ENCODE measurements at places on chromosomes 11 and 22.

DNA sequence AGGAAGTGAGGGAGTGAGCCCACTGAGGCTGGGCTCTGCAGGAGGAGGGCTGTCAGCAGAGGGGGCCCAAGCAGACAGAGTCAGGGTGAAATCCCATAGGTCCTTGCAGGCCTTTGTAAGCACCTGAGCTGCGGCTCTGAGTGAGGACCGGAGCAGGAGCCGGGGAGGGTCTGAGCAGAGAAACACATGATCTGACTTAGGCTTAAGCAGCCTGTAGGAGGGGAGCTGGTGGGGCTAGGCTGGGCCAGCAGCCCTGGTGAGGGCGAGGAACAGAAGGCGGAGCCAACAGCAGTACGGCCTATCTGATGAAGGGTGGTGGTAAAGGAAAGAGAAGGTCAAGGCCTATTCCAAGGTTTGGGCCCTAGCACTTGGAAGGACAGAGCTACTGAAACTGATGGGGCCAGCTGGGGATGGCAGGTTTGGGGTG is 26.9 kb upstream of the CBX7 start:
- no peak for DNase-seq

DNA sequence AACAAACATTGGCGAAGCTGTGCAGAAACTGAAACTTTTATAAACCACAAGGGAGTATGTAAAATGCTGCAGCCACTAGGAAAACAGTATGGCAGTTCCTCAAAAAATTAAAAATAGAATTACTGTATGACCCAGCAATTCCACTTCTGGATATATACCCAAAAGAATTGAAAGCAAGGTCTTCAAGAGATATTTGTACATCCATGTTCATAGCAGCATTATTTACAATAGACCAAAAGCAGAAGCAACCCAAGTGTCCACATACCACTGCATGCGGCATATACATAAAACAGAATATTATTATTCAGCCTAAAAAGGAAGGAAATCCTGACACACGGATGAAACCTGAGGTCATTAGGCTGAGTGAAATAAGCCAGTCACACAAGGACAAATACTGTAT is 85.8 kb downstream of the RELT start:
- peak; percentile 77 for DNase-seq

GRCh38 chr11:3684129-3684818 is 13.1 kb upstream of the CHRNA10 start:
- no peak for DNase-seq

GRCh38 chr11:42925916-42926315 is 385.9 kb upstream of the API5 start:
- DNase-seq, result no peak
